ENCODE measurements at places on chromosomes 3 and 15.

DNA sequence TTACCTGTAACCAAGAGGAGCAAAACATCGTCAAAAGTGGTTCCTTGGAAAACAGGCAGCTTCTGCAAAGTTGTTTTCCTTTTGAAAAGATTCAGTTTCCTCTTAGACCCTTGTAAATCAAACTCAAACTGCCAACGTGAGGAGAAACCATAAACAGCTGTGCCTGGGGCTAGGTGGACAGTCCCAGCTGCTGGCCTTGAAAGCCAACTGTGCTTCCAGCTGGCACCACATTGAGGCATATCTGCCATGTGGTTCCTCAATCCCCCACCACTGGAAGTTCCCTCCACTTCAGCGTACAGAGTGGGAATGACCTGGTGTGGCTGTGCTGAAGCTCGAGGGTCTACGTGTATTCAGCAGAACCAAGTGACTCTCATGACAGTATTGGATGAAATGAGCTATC lies 40.9 kb downstream of the HRH1 start:
- H3K27ac ChIP-seq = no peak overlapping the region
- H3K36me3 ChIP-seq = no peaks in the 10 kb centered on the region
- no peak for DNase-seq

DNA sequence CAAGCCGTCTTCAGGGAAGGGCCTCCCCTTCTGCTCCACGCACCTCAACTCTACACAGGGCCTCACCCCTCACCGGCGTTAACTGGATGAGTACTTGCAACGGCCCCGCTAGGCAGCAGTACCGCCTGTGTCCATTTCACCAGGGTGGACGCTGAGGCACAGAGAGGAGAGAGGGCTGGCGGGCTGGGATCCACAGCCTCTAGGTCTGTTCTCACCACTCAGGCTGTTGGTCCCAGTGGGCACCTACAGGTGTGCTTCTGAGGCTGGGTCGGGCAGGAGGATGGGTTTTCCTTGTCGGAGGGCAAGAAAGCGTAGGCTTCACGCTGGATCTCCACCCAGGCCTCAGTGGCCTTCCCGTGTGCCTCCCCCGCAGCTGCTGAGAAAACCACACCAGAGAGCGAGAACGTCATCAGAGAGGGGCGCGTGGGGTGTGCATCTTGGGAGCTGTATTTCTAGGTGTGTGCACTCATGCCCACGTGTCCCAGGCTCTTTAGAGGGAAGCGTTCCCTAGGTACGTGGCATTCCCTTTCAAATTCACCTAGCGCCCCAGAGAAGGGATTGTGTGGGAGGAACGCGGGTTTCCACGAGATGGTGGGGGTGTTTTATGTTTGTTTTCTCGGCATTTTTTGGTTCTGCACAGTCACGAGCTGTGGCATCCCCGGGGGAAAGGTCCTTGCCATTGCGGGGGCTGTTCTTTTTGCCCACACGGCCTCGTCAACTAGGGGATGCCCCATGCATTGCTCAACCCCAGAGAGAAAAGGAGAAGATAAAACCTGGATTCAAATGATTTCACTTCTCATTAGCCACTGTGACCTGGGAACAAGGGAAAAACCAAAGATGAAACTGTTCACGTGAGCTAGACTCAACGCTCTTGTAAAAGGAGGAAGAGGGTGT lies 67.7 kb downstream of the MGLL start:
- no peak overlapping the region for H3K27ac ChIP-seq
- DNase-seq = no peak
- H3K4me3 ChIP-seq = no peak overlapping the region
- H3K4me1 ChIP-seq = peaks cover 25% of the 10 kb centered on the region
- no peaks in the 10 kb centered on the region for H3K27me3 ChIP-seq

- no peak for DNase-seq
- peaks cover 20% of the 10 kb centered on the region for H3K27me3 ChIP-seq
- H3K4me1 ChIP-seq = no peaks in the 10 kb centered on the region
- H3K4me3 ChIP-seq = no peak overlapping the region
- no peaks in the 10 kb centered on the region for H3K36me3 ChIP-seq
Measured at GRCh38 chr3:135812057-135812456, 153.5 kb upstream of the PPP2R3A start.

GRCh38 chr3:76827701-76828226 lies 212.1 kb upstream of the ROBO2 start:
- H3K4me1 ChIP-seq = no peaks in the 10 kb centered on the region
- no peak for DNase-seq
- no peaks in the 10 kb centered on the region for H3K27me3 ChIP-seq
- no peak overlapping the region for H3K4me3 ChIP-seq
- no peak overlapping the region for H3K27ac ChIP-seq

- no peak for DNase-seq
- no peak overlapping the region for H3K27ac ChIP-seq
- no peaks in the 10 kb centered on the region for H3K27me3 ChIP-seq
- H3K4me1 ChIP-seq = peaks cover 16% of the 10 kb centered on the region
Measured at GRCh38 chr3:149384167-149384566, 6.7 kb upstream of the TM4SF1 start.

DNA sequence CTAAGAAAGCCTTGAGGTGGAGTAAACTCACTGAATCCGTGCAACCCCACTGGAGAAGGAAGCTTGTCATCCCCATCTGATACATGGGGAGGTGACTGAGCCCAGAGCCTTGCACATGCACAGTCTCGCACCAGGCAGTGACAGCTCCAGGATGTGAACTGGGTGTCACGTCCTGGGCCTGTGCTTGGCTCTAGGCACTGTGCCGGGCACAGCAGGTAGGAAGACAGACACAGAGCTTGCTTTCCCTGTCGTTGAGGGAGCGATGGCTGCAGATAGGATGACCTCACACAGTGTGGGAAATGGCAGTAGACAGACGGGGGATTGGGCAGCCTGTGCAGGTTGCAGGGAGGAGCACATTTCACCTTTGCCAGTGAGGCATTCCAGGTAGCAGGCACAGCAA lies 12.2 kb upstream of the ATP2B2 start:
- no peak for DNase-seq
- no peak overlapping the region for H3K4me3 ChIP-seq
- H3K27ac ChIP-seq = peak overlapping the region; percentile 54
- H3K4me1 ChIP-seq = no peaks in the 10 kb centered on the region
- peaks cover 24% of the 10 kb centered on the region for H3K27me3 ChIP-seq
- no peaks in the 10 kb centered on the region for H3K36me3 ChIP-seq

- H3K4me1 ChIP-seq = no peaks in the 10 kb centered on the region
- H3K27me3 ChIP-seq = no peaks in the 10 kb centered on the region
- H3K36me3 ChIP-seq = no peaks in the 10 kb centered on the region
- DNase-seq = no peak
Measured at GRCh38 chr3:99175276-99175812, 273.8 kb upstream of the DCBLD2 start.

DNA sequence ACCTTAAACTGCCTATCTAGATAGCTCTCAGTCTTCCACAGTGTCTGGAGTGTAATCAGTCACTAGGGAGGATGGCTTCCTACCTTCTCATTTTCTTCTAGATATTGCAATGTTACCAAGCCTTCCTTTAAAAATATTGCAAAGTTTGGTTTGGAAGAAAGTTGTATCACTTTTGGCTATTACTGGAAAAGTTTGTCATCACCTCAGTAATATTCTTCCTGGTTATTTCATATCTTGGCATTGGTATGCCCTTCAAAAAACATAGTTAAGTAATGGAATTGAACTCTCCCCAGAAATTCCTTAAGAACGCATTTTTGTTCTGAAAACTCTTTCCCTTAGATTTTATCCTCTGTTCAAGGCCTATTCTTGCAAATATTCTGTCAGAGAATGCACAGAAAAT lies 179.3 kb upstream of the MME start:
- no peaks in the 10 kb centered on the region for H3K36me3 ChIP-seq
- H3K4me1 ChIP-seq = no peaks in the 10 kb centered on the region
- H3K27me3 ChIP-seq = no peaks in the 10 kb centered on the region
- no peak overlapping the region for H3K27ac ChIP-seq
- DNase-seq = no peak

GRCh38 chr15:92100301-92100700 lies 246.8 kb downstream of the SLCO3A1 start:
- H3K36me3 ChIP-seq = no peaks in the 10 kb centered on the region
- peaks cover 14% of the 10 kb centered on the region for H3K4me1 ChIP-seq
- DNase-seq = no peak
- H3K4me3 ChIP-seq = no peak overlapping the region
- H3K27ac ChIP-seq = no peak overlapping the region

- H3K4me3 ChIP-seq = no peak overlapping the region
- no peak overlapping the region for H3K27ac ChIP-seq
- H3K4me1 ChIP-seq = no peaks in the 10 kb centered on the region
- H3K36me3 ChIP-seq = no peaks in the 10 kb centered on the region
Measured at GRCh38 chr15:68471541-68471940, 39.6 kb upstream of the ITGA11 start.

DNA sequence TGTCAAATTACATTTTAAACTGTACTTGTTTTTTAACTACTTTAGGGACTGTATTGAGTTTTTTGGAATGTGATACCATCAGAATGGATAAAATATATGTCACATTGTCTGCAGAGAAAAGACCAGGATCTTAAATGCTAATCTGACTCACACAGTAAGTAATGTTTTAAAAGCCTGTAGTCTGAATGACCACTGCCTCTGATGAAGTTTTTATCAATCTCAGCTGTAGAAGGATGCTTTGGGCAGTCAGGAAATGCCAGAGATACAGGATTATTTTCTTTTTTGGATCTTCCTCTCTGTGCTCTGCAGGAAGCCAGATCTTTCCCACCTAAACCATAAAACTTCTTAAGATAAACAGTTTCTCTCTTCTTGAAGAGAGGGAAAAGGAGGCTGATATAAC lies 73.1 kb upstream of the PRTG start:
- H3K27ac ChIP-seq = no peak overlapping the region
- no peaks in the 10 kb centered on the region for H3K27me3 ChIP-seq
- DNase-seq = no peak
- H3K4me1 ChIP-seq = peaks cover 24% of the 10 kb centered on the region
- H3K36me3 ChIP-seq = no peaks in the 10 kb centered on the region
- H3K4me3 ChIP-seq = no peak overlapping the region

DNA sequence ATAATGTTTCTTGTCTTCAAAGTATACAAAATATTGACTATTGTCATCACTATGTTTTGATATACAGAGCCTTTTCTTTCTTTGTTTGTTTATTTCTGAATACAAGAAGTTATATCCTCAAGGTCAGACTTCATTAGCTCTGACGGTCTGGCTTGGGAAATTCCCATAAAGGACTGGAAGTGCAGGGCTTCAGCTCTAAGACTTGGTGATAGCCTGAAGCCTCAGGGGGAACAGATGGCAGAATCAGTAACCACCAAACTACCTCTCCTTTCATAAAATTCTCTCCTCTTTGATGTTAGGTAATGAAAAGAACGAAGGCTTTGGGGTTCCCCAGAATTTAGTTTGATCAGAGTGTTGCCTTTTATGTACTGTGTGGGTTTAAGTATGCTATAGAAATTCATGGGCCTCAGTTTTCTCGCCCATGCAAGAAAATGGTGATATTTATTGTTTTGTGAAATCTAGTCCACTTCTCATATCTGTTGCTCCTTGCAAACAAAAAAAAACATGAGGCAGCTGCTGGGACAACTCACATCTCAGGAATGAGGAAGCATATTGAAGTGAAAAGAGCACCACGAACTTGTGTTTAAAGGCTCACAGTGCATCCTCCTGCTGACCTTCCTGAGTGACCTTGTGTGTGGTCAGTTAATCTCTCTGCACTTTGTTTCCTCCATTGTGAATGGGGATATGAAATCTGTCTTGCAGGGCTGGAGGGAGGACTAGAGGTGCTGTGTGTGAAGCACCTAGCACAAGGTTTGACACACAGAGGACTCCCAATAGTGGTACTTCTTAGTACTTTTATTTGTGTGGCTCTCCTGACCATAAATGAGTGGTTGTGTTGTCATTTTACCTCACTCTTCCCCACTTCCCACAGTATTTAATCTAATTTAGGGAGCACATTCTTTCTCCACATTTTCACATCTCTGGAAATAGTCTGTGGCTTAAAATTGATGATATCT lies 569.8 kb upstream of the IL12A start:
- H3K36me3 ChIP-seq = no peaks in the 10 kb centered on the region
- no peak for DNase-seq
- H3K4me1 ChIP-seq = no peaks in the 10 kb centered on the region
- peak overlapping the region; percentile 27 for H3K27ac ChIP-seq

- no peaks in the 10 kb centered on the region for H3K27me3 ChIP-seq
- no peak overlapping the region for H3K27ac ChIP-seq
- no peak overlapping the region for H3K4me3 ChIP-seq
- peaks cover 4% of the 10 kb centered on the region for H3K36me3 ChIP-seq
Measured at GRCh38 chr3:115321400-115321805, 174.3 kb upstream of the ZBTB20 start.

DNA sequence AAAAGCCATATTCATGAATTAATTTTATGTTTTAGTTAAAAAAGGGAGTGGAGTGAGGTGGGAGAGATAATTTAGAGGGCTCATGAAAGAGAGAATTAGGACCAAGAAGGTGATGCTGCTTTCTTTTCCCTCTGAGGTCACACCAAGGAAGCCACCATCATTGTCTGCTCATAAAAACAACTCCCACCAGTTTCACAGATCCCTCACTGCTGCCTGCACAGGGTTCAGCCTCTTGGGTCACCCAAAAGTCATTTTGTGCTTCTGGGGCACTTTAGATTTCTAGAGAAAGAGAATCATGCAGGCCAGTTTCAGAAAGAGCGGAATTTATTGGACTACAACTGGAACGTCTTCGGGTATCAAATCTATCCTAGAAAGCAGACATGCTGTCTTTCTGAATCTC lies 241.4 kb upstream of the EOMES start:
- no peaks in the 10 kb centered on the region for H3K27me3 ChIP-seq
- peaks cover 3% of the 10 kb centered on the region for H3K36me3 ChIP-seq
- no peak overlapping the region for H3K4me3 ChIP-seq
- H3K27ac ChIP-seq = no peak overlapping the region
- H3K4me1 ChIP-seq = no peaks in the 10 kb centered on the region

GRCh38 chr3:11551036-11551435 lies 92.7 kb downstream of the VGLL4 start:
- peaks cover 39% of the 10 kb centered on the region for H3K36me3 ChIP-seq
- peak overlapping the region; percentile 14 for H3K4me3 ChIP-seq
- peak overlapping the region; percentile 69 for H3K27ac ChIP-seq
- peaks cover 44% of the 10 kb centered on the region for H3K4me1 ChIP-seq

GRCh38 chr15:48144889-48145288 lies 24.1 kb downstream of the SLC24A5 start:
- H3K36me3 ChIP-seq = peaks cover 16% of the 10 kb centered on the region
- no peak overlapping the region for H3K4me3 ChIP-seq
- no peaks in the 10 kb centered on the region for H3K27me3 ChIP-seq

DNA sequence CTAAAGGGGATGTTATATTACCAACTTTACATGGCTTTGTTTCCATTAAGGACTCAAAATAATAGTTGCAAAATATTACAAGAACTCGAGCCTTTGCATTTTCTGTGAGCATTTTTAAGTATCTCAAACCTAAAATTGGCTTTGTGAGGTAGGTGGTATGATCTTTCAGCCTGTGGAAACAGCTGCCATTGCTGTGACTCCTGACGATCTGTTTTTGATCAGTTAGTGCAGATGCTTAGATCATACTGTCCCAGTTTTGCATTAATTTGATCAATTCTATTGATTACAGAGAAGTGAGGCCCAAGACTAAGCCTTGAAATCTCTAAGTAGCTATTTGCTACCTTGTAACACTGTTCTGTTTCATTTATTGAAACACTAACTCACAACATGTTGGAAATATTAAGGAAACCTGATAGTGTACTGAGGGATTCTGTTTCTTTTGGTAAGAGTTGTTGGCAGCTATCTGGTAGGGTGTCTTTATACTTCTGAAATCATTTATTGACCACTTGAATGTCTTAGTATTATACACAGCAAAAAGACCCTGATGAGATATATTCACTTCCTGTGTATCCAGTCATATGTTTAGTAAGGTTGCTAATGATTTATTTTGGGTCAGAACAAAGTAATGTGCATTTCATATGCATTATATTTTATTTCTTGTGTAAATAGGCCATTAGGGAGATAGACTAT lies 14.8 kb downstream of the SKIL start:
- no peaks in the 10 kb centered on the region for H3K36me3 ChIP-seq
- H3K4me1 ChIP-seq = peaks cover 13% of the 10 kb centered on the region
- no peak overlapping the region for H3K27ac ChIP-seq
- DNase-seq = no peak
- H3K27me3 ChIP-seq = no peaks in the 10 kb centered on the region

Data from neural crest cell (in vitro differentiated cells).